K562 (cell line): ENCODE measurements at places on chromosomes 16 and 17. TPM values are rescaled to one million over a fixed set of nuclear protein-coding genes. Genes with fewer than 3 reads are reported as not detected.

DNA sequence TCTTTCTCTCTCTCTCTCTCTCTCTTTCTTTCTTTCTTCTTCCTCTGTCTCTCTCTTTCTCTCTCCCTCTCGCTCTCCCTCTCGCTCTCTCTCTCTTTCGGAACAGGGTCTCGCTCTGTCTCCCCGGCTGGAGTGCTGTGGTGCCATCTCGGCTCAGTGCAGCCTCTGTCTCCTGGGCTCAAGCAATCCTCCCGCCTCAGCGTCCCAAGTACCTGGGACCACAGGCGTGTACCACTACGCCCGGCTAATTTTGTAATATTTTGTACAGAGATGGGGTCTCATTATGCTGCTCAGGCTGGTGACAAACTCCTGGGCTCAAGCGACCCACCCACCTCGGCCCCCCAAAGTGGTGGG is 12.7 kb upstream of the KLHDC4 start:
- no peak for DNase-seq
- H3K4me3 ChIP-seq, result no peak overlapping the region

- H3K4me1 ChIP-seq, result no peaks in the 10 kb centered on the region
- DNase-seq, result no peak
- peaks cover 2% of the 10 kb centered on the region; the same call in 1 of the 3 replicates for H3K27me3 ChIP-seq
- H3K4me3 ChIP-seq, result no peak overlapping the region
Measured at GRCh38 chr17:3002538-3003295, 60.7 kb downstream of the OR1D5 start.

- peaks cover 46% of the 10 kb centered on the region for H3K4me1 ChIP-seq
- no peak overlapping the region for H3K4me3 ChIP-seq
- DNase-seq, result no peak
- no peaks in the 10 kb centered on the region for H3K36me3 ChIP-seq
- peak overlapping the region; percentile 35 for H3K27ac ChIP-seq
Measured at GRCh38 chr17:39018267-39019134, 51.3 kb upstream of the FBXO47 start.

DNA sequence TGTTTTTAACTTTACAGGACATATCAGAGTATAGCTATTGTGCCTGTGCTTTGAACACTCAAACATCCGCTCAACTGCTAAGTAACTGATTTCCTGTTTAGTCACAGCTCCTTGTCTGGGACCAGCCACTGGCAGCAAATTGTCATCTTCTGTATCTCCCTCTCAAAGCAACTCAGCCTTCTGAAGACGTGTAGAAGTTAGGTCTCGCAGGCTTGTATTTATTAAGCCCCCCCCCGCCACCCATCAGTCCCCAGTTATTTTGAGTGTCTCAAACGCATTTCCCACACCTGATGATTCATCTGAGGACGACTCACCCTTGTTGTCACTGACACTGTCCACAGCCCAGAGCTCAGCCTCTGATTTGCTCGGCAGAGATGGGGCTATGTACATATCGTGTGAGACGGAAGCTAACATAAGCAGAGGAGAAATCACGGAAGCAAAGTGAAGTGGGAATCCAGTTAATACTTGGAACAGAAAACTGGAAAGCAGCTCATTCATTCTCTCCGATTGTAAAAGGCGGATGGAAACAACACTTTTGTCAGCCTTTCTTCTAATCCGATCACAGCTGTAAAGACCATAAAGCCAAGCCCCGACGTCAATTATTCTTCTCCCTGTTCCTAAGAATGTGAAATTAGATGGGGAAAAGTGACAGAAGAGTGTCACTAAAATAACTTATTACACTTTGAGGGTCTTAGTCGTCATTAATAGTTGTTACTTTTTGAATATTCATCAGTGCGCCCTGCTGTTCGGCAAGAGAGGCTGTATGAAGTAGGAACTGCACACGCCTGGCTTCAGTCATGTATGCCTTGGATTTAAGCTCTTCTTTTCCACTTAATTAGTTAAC is 64.2 kb downstream of the PITPNC1 start:
- H3K27ac ChIP-seq, result no peak overlapping the region
- H3K36me3 ChIP-seq, result no peaks in the 10 kb centered on the region
- H3K4me3 ChIP-seq, result no peak overlapping the region
- H3K27me3 ChIP-seq, result peaks cover 28% of the 10 kb centered on the region
- H3K4me1 ChIP-seq, result no peaks in the 10 kb centered on the region

DNA sequence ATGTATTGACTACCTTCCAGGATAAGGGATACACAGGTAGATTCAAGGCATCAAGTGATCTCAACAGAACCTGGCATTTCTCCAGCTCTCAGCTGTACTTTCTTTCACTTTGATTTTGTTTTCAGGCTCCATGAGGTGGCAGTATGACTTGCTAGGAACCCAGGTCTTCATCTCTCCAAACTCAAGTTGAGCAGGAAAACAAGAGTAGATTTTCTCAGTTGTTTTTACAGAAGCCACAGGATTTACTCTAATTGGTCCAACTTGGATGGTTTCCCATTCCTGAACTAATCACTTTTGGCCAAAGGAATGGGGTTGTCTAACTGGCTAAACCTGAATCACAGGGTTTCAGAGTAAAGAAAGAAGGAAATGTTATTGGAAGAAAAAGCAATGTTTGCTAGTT is 146.6 kb downstream of the TRIM37 start:
- H3K27ac ChIP-seq, result no peak overlapping the region
- no peak for DNase-seq
- H3K36me3 ChIP-seq, result no peaks in the 10 kb centered on the region
- no peaks in the 10 kb centered on the region for H3K27me3 ChIP-seq

- no peaks in the 10 kb centered on the region for H3K36me3 ChIP-seq
- no peaks in the 10 kb centered on the region for H3K27me3 ChIP-seq
- no peak overlapping the region for H3K27ac ChIP-seq
- DNase-seq, result no peak
Measured at GRCh38 chr16:21283521-21284289, 5.6 kb upstream of the CRYM start.

GRCh38 chr17:57541472-57542394 is 203.4 kb downstream of the CCDC182 start:
- DNase-seq, result peak; percentile 70
- no peaks in the 10 kb centered on the region; the same call in 2 of the 3 replicates for H3K36me3 ChIP-seq
- H3K4me1 ChIP-seq, result peaks cover 14% of the 10 kb centered on the region; the same call in 2 of the 3 replicates
- H3K27me3 ChIP-seq, result no peaks in the 10 kb centered on the region

- H3K27me3 ChIP-seq, result no peaks in the 10 kb centered on the region
- H3K27ac ChIP-seq, result no peak overlapping the region
- H3K4me3 ChIP-seq, result no peak overlapping the region
- no peak for DNase-seq
Measured at GRCh38 chr16:1712791-1713261, 6.8 kb downstream of the MAPK8IP3 start.

- H3K4me3 ChIP-seq, result no peak overlapping the region
- peaks cover 44% of the 10 kb centered on the region; the same call in 2 of the 3 replicates for H3K36me3 ChIP-seq
- peaks cover 19% of the 10 kb centered on the region; the same call in 2 of the 3 replicates for H3K4me1 ChIP-seq
- H3K27ac ChIP-seq, result no peak overlapping the region
- no peaks in the 10 kb centered on the region for H3K27me3 ChIP-seq
Measured at GRCh38 chr16:56748191-56748590, 18.3 kb downstream of the NUP93 start.

- H3K27me3 ChIP-seq, result no peaks in the 10 kb centered on the region
- peak overlapping the region; percentile 60 for H3K27ac ChIP-seq
- no peak for DNase-seq
Measured at GRCh38 chr17:40224718-40225550, 5.8 kb downstream of the WIPF2 start.

DNA sequence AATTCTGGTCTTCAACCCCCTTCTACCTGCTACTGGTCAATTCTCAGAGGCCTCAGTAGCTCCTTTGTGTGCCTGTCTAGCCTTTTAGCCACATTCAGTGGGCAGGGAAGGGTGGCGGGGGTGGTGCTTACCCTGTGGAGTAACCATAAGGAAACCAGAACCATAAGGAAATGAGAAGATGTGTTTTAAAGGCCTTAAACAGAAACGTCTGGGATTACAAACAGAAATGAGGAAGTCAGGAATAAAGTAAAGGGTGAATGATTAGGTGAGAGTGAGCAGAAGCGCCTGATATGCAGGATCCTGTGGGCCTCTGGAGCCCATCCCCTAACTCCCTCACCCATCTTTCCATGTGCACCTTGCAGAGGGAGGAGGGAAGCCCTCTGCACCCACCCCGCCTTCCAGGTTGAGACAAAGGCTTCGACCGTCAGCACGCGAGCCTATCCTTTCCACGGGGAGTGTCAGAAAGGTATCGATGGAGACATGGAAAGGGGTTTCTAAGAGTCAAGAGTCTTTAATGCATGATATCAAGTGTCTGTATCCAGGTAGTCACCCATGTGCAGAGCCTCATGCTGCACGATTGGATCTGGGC is 20.4 kb downstream of the KIAA0513 start:
- DNase-seq, result peak; percentile 54
- no peaks in the 10 kb centered on the region for H3K27me3 ChIP-seq
- peaks cover 63% of the 10 kb centered on the region for H3K4me1 ChIP-seq
- H3K36me3 ChIP-seq, result peaks cover 6% of the 10 kb centered on the region; the same call in 1 of the 3 replicates

DNA sequence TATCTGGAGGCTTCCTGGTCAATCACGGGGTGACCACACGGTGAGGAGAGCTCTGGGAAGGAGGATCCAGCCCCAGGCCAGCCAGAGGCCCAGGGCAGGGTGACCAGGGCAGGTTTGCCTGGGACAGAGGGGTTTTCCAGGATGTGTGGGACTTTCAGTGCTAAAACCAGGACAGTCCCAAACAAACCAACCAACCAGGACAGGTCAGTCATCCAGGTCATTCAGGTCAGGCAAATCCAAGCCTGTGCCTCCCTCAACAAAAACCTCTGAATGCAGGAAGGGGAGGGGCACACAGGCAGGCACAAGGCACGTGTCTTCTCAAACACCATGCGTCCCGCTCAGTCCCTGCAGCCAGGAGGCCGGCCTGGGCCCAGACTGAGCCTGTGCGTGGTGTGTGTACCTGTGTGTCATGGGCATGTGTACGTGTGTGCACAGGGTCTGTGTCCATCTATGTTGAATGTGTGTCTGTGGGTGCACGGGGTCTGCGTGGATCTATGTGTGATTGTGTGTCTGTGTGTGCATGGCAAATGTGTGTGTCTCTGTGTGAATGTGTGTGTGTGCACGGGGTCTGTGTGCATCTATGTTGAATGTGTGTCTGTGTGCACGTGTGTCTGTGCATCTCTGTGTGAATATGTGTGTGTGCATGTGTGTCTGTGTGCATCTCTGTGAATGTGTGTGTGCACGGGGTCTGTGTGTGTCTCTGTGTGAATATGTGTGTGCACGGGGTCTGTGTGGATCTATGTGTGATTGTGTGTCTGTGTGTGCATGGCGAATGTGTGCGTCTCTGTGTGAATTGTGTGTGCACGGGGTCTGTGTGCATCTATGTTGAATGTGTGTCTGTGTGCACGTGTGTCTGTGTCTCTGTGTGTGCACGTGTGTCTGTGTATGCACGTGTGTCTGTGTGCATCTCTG is 78.9 kb downstream of the RTN4RL1 start:
- H3K4me1 ChIP-seq, result no peaks in the 10 kb centered on the region
- no peak for DNase-seq
- H3K36me3 ChIP-seq, result no peaks in the 10 kb centered on the region
- H3K27ac ChIP-seq, result no peak overlapping the region
- H3K27me3 ChIP-seq, result no peaks in the 10 kb centered on the region; the same call in 2 of the 3 replicates

- no peaks in the 10 kb centered on the region for H3K36me3 ChIP-seq
- peaks cover 24% of the 10 kb centered on the region for H3K27me3 ChIP-seq
- DNase-seq, result no peak
- H3K27ac ChIP-seq, result no peak overlapping the region
- no peak overlapping the region for H3K4me3 ChIP-seq
Measured at GRCh38 chr16:50372611-50373344, 4.0 kb upstream of the BRD7 start.

- no peaks in the 10 kb centered on the region for H3K27me3 ChIP-seq
- H3K36me3 ChIP-seq, result no peaks in the 10 kb centered on the region
- no peak for DNase-seq
- no peak overlapping the region for H3K27ac ChIP-seq
- H3K4me1 ChIP-seq, result no peaks in the 10 kb centered on the region
Measured at GRCh38 chr16:66008136-66008535, 358.4 kb upstream of the CDH5 start.

DNA sequence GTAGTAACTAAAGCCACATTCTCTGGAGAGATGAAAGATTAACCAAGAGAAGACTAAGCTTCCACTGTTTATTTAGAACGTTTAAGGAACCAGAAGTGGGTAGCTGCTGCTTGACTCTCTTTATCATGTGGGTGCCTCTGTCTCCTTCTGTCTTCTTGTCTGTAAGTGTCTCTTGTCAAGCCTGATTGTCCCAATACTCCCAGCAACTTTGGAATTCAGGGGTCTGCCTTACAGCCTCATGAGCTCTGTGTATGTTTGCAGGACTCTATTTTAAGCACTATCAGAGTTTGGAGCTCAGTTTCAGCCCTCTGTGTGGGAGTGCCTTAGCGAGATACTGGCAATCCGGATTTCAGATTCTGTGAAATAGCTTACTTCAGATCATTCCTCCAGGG is 29.3 kb upstream of the SPACA3 start:
- H3K4me1 ChIP-seq, result peaks cover 16% of the 10 kb centered on the region
- no peaks in the 10 kb centered on the region for H3K27me3 ChIP-seq
- no peaks in the 10 kb centered on the region for H3K36me3 ChIP-seq

GRCh38 chr17:14427900-14428647 is 127.2 kb downstream of the HS3ST3B1 start:
- H3K27ac ChIP-seq, result no peak overlapping the region
- H3K4me1 ChIP-seq, result no peaks in the 10 kb centered on the region
- DNase-seq, result no peak
- H3K4me3 ChIP-seq, result no peak overlapping the region
- no peaks in the 10 kb centered on the region; the same call in 2 of the 3 replicates for H3K27me3 ChIP-seq

DNA sequence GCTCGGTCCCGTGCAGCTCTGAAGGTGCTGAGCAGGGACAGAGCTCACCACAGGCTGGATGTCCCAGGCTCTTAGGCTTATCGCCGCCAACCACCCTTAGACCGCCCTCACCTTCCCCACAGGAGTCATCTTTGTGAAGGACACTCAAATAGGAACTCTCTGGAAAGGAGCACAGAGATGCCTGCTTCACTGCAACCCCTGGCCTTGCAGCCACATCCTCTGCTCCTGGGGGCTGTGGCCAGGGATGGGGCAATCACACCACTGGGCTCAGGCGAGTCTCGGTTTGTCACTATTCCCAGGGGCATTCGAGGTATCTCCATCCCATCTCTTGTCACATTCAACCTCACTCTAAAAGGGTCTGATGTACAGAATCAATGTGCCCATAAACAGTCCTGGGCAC is 10.9 kb downstream of the ZDHHC1 start:
- H3K4me3 ChIP-seq, result no peak overlapping the region
- H3K4me1 ChIP-seq, result peaks cover 14% of the 10 kb centered on the region
- no peak overlapping the region for H3K27ac ChIP-seq
- H3K36me3 ChIP-seq, result no peaks in the 10 kb centered on the region
- no peak for DNase-seq
- H3K27me3 ChIP-seq, result peaks cover 20% of the 10 kb centered on the region

DNA sequence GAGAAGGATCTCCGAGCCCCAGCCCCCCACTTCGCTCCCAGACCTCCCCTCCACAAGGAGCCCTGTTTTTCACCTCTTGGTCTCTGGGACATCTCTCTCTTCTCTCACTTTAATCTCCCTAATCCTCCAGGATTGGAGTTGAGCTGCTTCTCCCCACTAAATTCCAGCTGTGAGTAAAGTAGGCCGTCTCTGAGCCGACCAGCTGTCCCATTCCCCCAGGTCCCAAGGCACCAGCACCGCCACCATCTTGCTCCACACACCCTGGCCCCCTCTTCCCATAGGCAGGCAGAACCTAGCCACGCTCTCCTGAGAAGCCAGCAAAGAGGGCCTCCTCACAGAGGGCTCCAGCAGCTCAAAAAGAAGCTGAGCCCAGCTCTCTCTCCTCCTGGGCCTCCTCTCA is 878 bp downstream of the DLG4 start:
- H3K4me1 ChIP-seq, result peaks cover 56% of the 10 kb centered on the region
- DNase-seq, result no peak
- H3K36me3 ChIP-seq, result peaks cover 33% of the 10 kb centered on the region; the same call in 2 of the 3 replicates

GRCh38 chr17:12553625-12554024 is 112.1 kb upstream of the MYOCD start:
- no peaks in the 10 kb centered on the region for H3K36me3 ChIP-seq
- no peak overlapping the region for H3K27ac ChIP-seq
- H3K4me3 ChIP-seq, result no peak overlapping the region
- H3K27me3 ChIP-seq, result no peaks in the 10 kb centered on the region; the same call in 1 of the 2 replicates

The TMEM238L gene
- total RNA-seq, result not detected in 2 replicates

The CHMP6 gene
- total RNA-seq, result 25.6 and 26.8 TPM in 2 replicates

The USP7 gene
- total RNA-seq, result 122 and 145 TPM in 2 replicates

The TNS4 gene
- total RNA-seq, result 0.73 and 0.78 TPM in 2 replicates

The NOMO2 gene
- 77.2 and 79.2 TPM in 2 replicates for total RNA-seq
